ENCODE measurements at places on chromosomes 4 and X.

- DNase-seq, result no peak
Observed at GRCh38 chrX:39875834-39876628, 221.7 kb downstream of the BCOR start.

DNA sequence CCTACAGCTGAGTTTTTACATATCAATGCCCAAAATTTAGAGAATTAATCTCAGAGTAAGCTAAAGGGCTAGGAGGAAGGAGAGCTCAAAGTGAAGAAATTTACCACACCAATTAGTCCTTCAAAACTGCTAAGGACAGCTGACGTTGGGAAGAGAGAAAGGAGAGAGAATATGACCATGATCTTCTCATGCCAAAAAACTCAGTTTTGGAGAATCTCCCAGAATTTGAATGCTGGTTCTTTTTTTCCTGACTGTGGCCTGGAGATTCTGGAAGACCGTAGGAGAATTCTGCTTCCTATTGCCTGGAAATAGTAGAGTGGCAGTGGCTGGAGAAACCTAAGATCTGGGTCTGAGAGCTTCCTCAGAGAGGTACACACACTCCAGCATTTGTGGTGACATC, 834.4 kb upstream of the SLIT2 start:
- DNase-seq, result no peak

DNA sequence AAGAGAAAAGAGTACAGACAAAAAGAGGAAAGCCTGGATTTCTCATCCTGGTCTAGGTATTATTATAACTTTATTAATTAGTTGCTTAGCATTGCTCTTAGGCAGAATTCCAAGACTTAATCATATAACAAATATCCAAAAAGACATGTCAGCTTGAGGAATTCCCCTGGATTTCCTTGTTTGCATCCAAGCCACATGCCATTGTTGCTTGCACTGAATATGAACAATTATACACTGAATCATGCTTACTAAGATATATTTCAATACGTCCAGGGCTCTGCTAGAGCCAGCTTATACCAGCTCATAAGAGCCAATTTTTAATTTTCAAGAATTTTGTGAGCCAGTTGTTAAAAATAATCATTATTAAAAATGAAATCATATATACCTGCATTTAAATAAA, 5.5 kb upstream of the TLR10 start:
- no peak for DNase-seq

- no peak for DNase-seq
Observed at GRCh38 chr4:84778041-84778440, 188.4 kb downstream of the WDFY3 start.

DNA sequence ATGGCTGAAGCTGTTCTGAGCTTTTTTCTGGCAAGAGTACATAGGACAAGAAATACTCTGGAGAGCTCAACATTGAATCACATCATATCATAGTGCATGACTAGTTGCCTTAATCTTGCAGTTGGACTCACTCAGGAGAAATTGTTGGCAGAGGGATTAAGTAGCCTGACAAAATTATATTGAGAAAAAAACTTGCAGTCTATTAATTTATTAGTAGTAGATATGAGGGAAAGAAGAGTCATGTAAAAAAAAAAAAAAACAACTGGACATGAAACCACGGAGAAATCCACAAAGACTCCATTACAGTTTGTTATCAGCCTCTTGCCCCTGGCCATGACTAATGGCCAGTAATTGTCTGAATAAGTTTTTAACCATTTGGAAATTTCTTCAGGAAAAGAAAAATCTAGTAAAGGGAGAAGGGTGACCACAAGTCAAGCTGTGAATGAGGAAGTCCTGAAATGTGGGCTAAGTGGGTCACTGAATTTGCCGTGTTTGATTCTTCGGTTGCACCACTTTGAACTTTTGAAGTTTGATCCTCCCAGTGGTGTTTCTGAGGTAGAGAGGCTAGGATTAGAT, 45.6 kb downstream of the FHL1 start:
- DNase-seq, result no peak

GRCh38 chr4:73258436-73258685, 237 bp downstream of the ANKRD17 start:
- no peak for DNase-seq

GRCh38 chrX:22652596-22652995, 347.2 kb upstream of the DDX53 start:
- no peak for DNase-seq

DNA sequence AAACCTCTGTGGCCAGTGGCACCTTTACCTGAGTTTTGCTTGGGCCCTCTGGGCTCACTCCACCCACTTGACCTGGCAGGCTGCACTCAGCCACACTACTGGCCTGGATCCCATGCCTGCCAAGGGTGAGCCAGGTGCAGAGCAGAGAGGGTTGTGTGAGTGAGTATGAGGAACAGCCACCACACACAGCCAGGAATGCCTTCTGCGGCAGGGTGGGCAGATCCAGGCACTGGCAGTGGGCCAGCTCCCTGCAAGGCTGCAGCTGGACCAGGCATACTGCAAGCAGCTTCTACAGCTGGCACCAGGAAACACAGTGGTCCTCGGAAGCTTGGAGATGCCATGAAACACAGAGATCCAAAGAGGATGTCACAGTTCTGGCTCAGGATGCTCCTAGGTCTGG, 570.1 kb upstream of the ACTRT1 start:
- no peak for DNase-seq

GRCh38 chrX:48489892-48490291, 13.9 kb downstream of the FTSJ1 start:
- no peak for DNase-seq

GRCh38 chrX:41108463-41109205, 23.4 kb downstream of the USP9X start:
- no peak for DNase-seq
